Neuronal stem cell (in vitro differentiated cells): ENCODE measurements at places on chromosomes 4 and X.

DNA sequence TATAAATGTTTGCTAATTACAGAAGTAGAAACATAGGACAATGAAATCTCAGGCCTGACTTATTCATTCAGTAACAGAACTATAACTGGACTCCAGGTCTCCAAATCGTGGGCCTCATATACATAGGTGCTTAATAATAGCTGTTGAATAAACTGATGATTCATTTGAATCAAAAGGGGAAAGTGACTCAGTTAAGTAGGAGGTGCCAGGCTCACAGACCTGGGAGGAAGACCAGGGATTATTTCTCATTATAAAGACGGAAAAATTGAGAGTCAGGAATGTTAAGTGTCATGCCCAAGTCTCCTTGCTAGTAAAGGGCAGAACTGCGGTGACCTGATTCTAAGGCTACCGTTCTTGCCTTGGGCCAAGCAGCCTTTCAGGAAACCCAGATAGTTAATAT, 131.5 kb downstream of the HS3ST1 start:
- DNase-seq: no peak

DNA sequence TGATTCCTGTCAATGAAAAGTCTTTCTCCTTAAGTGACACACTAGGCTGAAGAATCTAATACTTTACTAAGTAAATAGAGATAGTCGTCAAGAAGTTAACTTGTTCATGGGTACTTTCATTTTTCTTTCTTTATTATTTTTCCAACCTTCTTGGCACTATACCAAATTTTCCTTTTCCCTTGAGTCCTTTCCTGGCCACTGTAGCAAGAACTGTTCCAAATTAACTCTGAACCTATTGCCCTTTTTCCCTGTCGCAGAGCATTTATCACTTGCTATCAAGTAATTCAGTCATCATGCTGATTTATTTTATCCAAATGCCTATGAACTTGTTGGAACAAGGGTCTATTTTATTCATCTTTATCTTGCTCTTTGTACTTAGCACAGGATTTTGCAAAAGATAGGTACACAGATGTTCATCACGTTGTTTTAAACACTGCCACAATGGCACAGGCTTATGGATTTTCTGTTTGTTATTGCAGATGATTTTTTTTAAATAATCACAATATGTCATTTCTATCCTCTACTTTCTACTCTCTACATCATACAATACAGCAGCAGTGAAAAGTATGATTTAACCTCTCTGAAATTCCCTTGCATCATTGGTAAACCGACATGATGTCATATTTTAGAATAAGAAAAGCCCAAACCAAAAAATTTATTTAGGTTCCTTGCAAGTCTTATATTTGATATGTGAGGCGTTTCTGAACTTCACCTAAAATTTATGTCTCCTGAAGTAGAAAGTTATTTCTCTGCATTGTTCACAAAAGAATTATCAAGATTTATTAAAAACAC, 2352.3 kb downstream of the PCDH7 start:
- no peak for DNase-seq

- DNase-seq: no peak
Measured at GRCh38 chr4:168384437-168385141, 66.0 kb upstream of the DDX60 start.

- no peak for DNase-seq
Measured at GRCh38 chr4:41496977-41497376, 41.0 kb upstream of the LIMCH1 start.

DNA sequence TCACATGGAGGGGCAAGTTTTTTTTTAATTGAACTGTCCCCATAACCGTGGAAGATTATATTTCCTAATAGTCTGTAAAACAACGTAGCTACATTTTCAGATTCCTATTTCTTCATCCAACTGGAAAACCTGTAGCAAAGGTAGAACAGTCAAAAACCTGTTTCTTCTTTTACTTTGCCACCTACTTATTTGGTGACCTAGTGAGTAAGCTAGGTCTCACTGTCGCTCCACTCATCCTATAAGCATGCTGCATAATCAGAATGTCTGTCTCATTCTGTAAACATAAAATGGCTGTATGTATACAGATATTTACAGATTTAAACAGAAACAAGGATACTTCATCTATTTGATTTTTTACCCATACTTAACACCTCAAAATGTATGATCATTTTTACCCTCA, 20.4 kb downstream of the MAML3 start:
- DNase-seq: no peak

DNA sequence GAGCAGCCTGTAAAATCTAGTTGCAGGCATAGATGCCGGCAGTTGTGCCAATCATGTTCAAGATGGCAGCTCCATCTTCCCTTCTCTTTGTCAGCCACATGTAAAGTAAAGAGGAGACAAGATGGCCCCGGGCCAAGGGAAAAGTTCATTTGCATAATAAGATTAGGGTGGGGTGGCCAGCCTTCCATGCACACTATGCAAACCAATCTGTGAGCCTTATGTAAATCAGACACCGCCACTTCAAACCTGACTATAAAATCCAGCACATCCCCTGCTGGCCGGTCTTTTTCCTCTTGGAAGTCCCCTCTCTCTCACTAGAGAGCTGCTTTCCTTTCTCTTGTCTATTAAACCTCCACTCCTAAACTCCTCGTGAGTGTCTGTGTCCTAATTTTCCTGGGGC, 78.9 kb upstream of the CBR4 start:
- no peak for DNase-seq

- no peak for DNase-seq
Measured at GRCh38 chr4:111231281-111231680, 608.4 kb upstream of the PITX2 start.

GRCh38 chrX:115957862-115958490, 212.6 kb upstream of the AGTR2 start:
- DNase-seq: no peak

DNA sequence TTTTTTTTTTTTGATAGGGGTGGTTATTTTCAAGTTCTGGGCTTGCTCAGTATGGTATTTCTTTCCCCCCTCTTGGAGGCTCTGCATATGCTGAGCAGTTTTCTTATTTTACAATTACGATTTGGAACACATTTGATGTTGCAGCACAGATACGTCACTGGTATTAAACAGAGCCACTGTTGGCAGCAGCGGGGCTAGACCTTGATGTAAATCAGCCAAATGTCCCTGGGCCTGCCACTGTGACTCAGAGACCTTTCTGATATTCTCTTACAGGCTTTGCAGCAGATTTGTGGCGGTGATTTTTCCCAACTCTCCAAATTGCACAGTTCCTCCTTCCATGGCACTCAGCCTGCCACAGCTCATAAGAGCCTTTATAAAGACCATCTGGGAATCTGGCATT, 81.1 kb downstream of the VMA21 start:
- no peak for DNase-seq

- no peak for DNase-seq
Measured at GRCh38 chr4:89129080-89129640, 17.8 kb downstream of the TIGD2 start.

GRCh38 chr4:55722132-55722531, 86.0 kb upstream of the NMU start:
- DNase-seq: no peak

DNA sequence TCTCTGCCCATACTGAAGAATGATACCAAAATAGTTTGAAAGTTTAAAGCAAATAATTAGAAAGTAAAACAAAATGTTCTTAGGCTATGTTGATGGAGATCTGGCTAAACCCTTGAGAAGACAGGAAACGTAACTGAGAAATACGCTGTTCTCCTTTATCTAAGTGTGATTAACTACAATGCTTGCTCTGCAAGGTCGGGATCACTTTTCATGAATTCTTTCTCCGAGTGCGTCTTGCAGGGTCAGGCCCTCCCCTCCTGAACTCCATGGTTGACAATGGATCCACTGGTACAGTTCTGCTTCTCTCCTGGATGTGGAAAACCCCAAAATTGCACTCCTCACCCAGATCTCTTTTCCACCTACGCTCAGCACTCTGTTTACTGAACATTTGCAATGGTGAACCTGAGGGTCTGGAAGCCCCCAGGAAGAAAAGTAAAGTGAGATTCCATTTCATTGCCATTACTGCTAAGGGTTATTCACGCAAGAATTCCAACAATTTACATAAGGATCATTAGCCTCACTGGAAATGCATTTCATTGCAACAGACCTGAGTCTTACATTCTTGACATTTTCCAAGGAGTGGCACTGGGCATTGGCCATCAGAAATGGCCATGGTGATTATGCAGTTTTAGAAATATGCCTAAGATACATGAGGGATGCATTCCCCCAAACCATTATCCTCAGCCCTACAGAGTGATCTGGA, 24.6 kb upstream of the WWC2 start:
- no peak for DNase-seq

DNA sequence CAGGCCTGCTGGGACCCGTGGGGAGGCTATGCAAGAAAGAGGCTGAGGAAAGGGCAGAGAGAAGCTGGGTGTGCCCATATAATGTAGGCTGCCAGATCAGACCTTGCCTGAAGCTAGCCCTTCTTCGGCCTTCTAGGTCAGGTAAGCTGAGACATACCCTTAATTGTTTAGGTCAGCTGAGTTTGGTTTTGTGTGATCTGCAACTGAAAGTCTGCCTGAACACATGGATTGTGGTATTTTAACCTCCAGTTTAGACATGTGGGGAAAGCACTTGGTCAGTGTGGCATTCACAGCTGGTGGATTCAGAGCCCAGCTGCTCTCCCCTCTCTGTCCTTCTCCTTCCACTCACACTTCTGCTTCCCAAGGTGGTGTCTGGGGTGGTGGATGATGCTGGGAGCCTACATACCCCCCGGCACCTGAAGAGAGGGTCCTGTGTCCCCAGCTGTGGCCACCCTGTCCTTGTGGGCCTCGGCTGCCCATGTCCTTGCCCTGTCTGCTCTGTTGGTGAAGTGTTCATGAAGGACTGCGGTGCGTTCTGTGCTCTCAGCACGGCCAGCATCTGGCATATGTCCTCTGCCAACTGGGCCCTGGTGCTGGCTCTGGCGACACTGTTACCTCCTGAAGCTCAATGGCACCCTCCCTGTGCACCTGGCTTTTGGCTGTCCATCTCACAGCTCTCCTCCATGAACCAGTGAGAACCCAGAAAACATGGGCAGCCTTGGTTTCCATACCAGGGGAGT, 82.1 kb downstream of the NAT8L start:
- DNase-seq: no peak

GRCh38 chr4:38948551-38948950, 80.9 kb downstream of the FAM114A1 start:
- no peak for DNase-seq

- peak; percentile 73 for DNase-seq
Measured at GRCh38 chrX:68894513-68895340, 65.9 kb downstream of the EFNB1 start.

GRCh38 chr4:98546910-98547594, 111.4 kb downstream of the TSPAN5 start:
- DNase-seq: no peak

DNA sequence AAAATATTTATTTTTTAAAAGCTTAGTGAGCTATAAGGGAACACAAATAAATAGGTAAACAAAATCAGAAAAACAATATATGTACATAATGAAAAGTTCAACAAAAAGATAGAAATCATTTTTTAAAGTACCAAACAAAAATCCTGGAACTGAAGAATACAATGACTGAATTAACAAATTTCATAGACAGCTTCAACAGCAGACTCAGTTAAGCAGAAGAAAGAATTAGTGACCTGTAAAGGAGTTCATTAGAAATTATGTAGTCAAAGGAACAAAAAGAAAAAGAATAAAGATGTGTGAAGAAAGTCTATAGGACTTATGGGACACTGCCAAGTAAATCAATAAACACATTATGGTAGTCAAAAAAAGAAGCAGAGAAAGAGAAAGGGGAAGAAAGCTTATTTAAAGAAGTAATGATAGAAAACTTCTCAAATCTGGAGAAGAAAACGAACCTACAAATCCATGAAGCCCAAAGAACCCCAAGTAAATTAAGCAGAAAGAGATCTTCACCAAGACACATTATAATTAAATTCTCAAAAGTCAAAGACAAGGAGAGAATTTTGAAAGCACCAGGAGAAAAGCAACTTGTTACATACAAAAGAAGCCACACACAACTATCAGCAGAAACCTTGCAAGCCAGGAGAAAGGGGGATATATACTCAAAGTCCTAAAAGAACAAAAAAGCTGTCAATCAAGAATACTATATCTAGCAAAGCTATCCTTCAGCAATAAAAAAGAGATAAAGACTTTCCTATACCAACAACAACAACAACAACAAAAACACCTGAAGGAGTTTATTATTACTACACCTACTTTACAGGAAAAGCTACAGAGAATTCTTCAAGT, 338.9 kb downstream of the PTTG2 start:
- no peak for DNase-seq

DNA sequence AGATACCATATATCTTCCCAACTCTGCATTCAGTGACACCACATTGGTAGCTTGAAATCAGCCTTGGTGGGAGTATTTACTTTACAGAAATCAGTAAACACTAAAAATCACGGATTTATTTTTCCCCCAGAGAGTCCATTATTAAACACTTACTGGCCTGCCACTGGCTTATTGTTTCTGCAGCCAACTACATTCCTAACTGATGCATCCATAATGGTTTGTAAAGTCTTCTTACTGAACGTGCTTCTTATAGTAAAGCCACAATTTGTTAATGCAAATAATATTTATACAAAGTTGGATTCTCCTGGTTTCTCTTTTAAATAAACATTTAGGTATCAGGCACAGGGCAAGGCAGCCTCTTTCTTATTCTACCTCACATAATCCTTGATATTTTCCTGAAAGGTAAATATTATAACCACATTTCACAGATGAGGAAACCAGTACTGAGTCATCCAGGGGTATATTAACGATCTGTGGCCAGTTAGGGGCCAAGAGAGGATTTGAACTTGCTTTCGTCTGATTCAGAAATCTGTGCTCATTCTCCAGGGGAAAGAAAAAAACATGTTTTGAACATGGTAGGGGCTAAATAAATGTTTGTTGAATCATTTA, 136.5 kb downstream of the RAB28 start:
- no peak for DNase-seq

DNA sequence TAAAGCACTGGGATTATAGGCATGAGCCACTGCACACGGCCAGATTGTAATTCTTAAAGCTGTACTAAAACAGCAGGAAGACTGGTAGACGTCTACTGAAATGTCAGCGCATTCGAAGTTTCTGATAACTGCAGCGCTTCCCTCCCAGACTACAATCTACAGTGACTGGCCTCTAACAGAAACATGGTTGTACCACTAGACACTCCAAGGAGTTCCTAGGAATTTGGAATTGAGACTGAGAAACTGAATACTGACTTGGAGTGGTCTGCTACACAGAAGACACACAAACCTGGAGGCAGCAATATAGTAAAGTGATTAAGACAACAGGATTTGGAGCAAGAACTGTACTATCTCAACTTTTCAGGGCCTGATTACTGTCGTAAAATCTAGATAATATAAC, 937 bp downstream of the HELQ start:
- no peak for DNase-seq

DNA sequence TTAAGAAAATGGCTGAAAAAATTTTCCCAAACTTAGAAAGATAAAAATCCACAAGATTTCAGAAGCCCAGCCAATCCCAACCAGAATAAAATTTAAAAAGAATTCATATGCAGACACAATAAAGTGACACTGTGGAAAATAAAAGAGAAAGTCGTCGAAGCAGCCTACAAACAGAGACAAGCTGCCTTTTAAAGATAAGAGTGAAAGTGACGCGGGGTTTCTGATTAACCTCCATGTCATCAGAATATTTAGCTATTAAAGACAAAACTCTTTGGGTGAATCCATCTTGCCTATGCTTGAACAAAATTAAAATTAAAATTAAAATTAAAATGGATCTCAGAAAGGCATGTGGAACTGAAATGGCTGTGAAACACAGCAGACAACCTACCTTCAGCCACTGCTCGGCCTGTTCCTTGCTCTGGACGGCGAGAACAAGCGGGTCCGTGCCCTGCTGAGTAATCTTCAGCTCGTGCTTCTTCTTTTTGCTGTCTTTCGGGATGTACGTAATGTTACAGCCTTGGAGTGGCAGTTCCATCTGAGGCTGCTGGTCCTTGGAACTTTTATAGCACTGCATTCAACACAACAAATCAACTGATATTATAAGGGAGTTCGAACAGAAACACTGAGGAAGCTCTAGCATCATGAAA, 101.4 kb downstream of the AFAP1 start:
- DNase-seq: no peak
